ENCODE measurements at places on chromosomes 7 and 10.

- DNase-seq = no peak
Observed at GRCh38 chr10:132155723-132156381, 30.9 kb upstream of the DPYSL4 start.

DNA sequence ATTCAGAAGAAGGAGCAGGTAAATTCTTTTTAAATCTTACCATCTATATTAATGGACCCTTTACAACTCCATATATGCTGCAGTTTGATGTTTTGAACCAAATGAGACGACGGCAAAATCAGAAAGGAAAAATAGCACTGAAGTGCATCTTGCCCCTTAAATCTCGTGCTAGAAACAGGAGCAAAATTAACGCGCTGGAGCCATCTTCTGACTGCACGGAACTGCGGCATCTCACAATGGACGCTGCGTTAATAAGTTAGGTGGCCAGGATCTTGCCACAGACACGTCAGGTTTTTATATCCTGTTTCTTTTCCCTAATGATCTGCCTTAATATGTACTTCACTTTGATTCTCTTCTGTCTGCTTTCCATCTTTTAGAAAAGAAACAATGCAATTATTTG lies 354.5 kb downstream of the TFEC start:
- peak; percentile 58 for DNase-seq

DNA sequence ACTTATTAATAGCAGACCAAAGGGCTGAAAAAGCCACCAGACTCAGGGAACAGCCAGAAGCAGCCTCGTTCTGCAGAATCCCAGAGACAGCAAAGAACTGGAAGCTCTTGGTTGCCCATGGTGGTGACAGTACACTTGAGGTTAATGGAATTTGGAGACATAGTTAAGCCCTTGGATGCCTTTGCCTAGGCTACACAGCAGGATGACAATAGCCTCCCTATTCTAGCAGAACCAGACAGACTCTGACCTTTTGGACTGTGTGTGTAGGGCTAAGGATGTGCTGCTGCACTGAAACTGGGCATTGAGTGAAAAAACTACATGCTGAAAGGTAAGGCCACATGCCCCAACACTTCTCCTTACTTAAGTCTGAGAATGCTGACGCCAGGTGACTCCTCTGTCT lies 22.7 kb downstream of the OTUD1 start:
- no peak for DNase-seq

GRCh38 chr10:129972145-129972965 lies 8.3 kb upstream of the EBF3 start:
- peak; percentile 78 for DNase-seq

- no peak for DNase-seq
Observed at GRCh38 chr7:40156988-40157387, 22.2 kb downstream of the SUGCT start.

DNA sequence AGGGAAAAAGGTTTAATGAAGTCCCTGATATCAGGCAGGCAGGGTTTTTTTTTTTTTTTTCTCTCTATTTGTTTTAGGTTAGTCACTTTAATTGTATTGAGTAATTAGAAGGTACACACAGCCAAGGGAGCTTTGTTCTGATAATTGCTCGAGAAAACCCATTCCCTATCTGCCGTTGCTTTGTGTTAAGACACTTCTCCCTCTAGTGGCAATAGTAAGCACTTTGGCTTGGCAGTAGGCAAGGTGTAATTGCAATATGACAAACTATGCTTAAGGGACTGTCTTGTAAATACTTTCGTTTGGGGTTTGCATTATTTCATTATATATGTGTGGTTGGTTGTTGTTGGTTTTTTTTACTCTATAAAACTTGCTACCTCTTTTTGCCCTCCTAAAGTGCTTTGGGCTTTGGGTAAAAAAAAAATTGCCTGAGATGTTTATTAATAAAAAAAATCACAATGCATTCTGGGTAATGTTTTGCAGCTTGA lies 113.4 kb downstream of the BTRC start:
- DNase-seq = no peak

DNA sequence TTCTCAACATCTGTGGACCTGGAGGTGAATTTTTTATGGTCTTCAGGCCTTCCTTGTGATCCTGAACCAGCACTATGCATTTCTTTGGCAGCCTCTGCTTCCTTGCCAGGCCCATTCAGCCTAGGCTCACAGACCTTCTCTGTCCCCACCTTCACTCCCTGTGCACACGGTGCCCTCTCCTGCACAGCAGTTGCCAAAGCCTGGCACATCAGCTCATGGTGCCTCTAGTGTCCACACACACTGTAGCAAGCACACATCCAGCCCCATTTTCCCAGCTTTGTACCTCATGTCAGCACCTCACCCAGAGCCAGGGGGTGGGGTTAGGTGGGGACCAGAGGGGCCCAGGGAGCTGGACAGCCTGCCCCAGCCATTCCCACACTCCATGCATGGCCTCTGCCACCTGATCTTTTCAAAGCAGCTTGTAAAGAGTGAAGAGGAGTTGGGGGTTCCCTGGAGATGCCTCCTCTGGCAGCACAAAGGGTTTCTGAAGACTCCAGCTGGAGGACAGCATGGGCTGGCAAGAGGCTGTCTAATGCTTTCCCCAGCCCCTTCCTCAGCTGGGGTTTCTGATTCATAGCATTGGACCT lies 57.9 kb upstream of the TMEM72 start:
- no peak for DNase-seq

- DNase-seq = no peak
Observed at GRCh38 chr10:74813381-74814259, 12.8 kb upstream of the KAT6B start.

All from left hindlimb (tissue), 1 donor.